ENCODE measurements at places on chromosomes 6 and 20. TPM values are rescaled to one million over a fixed set of nuclear protein-coding genes. Genes with fewer than 3 reads are reported as not detected.

The SIRPA gene
- total RNA-seq: 42.3 TPM

The VSX1 gene
- not detected for total RNA-seq

The CTCFL gene
- not detected for total RNA-seq

The WFDC10B gene
- not detected for total RNA-seq

The INSM1 gene
- not detected for total RNA-seq

The RIPPLY2 gene
- total RNA-seq: not detected

The ZNF334 gene
- total RNA-seq: 8.2 TPM

All from breast epithelium (tissue), 4 donors.